Aorta (tissue), 5 donors: ENCODE measurements at places on chromosomes 1 and 21. TPM values are rescaled to one million over a fixed set of nuclear protein-coding genes. Genes with fewer than 3 reads are reported as not detected.
A peak's percentile ranks its signal among the peaks of the same experiment; 100 is the strongest.

Gene FMOD
- total RNA-seq, result 204 TPM

Gene CENPF
- total RNA-seq, result 4.3 TPM

Gene AGO1
- 33.9 TPM for total RNA-seq

Gene STYXL2
- 7.1 TPM for total RNA-seq

Gene PLA2G2F
- not detected for total RNA-seq

Gene PRR9
- not detected for total RNA-seq

Gene CELA2B
- 0.57 TPM for total RNA-seq

Gene LINGO4
- not detected for total RNA-seq

Gene WDR64
- total RNA-seq, result not detected

Gene ATP1B1
- total RNA-seq, result 8.4 TPM

Gene CORT
- total RNA-seq, result 0.33 TPM

DNA sequence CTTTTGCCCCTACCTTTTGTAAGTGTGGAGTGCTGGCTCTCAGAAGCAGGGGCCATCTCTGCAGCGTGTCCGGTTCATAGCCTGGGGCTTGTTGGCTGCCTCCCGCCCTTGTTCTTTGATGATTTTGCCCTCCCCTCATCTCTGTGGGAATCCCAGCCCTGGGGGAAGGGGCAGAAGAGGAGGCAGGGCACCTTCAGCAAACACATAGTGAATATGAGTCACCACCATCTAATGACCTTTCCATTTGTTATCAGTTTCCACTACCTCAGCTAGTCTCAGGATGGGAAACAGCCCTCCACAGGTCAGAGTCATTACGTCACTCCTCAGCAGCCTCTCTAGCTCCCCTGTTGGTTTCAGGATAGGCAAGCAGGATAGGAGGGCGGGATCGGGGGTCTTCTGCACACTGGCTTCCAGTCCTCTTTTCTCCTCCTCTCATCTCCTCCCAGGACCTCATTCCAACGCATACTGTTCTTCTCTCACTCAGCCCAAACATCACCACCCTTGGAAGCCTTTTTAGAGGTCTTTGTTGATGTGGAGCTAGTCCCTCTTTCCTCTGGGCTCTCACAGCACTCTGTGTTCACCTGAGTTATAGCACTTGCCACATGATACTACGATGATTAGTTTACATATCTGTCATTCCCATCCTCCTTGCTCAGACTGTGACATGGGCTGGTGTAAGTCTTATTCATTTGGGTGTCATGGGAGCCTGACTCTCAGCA lies 15.8 kb downstream of the GADD45A start:
- DNase-seq, result no peak

GRCh38 chr1:171911506-171911905 lies 70.2 kb downstream of the DNM3 start:
- no peak for DNase-seq

DNA sequence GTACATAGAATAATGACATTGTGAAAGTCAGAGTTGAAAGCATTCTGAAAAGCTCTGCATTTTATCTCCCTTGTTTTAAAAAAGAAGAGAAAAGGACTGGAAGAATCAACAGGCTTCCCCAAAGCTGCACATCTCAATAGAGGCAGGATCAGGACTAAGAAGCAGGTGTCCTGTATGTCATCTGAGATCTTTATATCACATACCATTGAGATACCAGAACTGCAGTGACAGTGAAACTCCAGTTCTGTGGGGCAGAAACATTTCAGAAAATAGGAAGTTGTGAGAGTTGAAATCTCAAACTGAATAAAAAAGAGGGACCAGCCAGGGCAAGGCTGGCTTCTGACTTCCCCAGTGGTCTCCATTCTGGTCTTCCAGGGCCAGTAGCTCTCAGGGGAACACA lies 33.0 kb upstream of the SH2D1B start:
- no peak for DNase-seq

DNA sequence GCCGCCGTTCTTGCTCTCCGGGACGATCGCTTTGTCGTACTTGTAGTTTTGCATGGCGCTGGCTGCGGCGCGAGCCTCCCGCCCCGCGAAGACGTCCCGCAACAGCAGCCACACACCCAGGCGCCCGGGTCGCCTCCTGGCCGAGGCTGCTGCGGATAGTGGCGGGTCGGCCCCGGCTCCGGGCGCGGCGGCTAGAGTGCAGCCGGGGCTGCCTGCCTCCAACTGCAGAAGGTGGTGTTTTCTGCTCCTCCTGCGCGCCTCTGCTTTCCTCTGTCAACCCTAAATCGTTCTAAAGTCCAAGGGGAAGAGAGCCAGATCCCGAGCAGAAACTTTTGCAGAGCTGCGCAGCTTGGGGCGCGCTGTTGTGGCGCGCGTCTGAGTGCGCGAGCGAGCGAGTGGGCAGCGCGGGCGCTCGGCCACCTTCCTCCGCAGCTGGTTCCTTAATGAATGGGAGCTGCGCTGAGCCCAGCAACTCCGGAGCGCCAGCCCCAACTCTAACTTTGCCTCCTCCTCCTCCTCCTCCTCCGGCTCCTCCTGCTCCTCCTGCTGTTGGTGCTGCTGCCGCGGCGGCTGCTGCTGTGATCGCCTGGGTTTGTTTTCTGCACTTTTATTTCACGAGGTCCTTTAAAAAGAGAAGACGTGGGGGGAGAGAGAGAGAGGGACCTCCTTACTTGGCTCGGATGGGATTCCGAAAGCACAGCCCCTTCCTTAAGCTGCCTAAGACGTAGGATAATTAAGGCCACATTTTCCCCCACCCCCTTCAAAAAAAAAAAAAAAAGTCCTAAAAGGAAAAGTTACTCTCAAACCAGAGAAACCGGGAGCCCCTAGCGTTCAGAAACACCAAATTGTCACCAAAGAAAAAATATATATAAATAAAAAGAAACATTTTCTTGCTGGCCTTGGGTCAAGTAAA lies at the start of gene PLPP3:
TSS of gene PLPP3 (minus strand) at position 601 of the 913 bp plus-strand sequence. CDS start at position 54, 547 bp downstream.
- DNase-seq, result peak; percentile 93

DNA sequence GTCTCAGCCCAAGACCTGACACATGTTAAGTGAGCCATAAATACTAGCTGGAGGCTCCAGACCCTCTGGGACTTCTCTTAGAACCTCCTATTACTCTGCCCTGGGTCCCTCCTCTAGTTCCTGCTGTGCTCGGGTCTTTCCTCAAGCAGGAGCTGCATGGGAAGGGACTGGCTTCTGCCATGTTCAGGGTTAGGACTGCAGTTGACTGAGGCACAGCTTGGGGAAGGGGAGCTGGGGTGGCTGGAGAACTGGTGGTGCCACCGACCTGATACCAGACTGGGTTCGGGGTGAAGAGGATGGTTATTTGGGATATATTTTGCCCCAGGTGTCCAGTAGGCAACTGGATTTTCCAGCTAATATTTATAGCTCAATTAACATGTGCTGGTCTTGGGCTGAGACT lies 15.7 kb downstream of the HYI start:
- DNase-seq, result no peak

DNA sequence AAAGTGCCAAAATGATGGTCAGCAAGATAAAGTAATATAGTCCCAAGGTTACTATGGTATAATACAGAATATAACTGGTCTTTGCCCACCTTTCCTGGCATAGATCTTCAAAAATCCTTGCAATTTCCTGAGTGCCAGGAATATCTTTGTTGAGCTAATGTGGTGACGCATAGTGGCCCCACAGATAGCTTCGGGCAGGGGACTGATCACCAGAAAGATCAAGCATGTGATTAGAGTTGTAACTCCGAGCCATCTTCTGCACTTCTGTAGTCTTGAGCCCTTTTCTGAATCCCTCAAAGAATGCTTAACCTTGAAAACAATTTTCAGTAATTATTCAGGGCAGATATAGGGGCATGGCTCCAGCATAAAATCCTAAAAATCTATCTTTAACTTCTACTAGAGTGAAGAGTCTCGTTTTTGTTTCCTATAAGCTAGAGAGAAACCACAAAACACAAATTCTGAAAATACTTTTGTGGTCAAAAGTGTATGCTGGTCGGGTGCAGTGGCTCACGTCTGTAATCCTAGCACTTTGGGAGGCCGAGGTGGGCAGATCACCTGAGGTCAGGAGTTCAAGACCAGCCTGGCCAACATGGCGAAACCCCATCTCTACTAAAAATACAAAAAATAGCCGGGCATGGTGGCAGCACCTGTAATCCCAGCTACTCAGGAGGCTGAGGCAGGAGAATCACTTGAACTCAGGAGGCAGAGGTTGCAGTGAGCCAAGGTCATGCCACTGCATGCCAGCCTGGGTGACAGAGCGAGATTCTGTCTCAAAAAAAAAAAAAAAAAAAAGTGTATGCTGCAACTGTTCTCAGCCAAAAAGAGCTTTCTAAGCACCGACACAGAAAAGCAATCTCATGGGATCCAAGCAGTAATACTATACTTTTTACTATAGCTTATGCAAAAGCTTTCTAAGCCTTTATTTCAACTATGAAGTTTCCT lies 62.8 kb downstream of the NVL start:
- DNase-seq, result no peak

- DNase-seq, result no peak
Observed at GRCh38 chr21:46054451-46054881, 43.4 kb upstream of the COL6A2 start.

- DNase-seq, result no peak
Observed at GRCh38 chr21:15098908-15099307, 34.1 kb upstream of the NRIP1 start.

DNA sequence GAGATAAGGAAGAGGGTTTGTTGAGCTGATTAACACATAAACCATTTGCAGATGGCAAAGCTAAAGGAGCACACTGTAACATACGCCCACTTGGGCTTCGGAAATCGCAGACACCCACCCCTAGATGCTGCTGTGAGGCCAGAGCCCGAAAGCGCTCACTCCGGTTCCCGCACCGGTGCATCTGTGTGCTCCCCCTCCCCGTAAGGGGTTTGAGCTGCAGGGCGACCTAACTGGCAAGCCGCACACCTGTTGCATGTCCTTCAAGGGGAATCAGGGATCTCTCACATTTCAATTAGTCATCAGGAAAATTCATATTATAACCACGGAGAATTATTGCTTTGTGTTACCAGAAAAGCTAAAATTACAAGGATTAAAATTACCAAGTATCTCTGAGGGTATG lies 1.4 kb upstream of the CFH start:
- DNase-seq, result no peak

DNA sequence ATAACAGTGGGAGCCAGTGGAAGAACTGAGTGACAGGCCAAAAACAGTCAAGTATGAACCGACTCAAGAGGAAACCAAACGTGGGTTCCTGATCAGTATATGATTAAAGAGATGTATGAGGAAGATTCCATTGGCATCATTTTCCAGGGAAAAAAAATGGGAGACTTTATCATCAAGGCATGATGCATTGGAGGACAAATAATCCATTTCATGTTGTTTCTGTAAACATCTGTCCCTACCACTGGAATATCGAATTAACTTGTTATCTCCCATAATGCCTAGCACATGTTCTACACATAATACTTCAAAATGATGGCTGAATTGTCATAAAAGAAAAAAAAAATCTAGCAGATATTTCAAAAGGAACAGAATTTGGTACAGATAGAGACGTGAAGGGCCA lies 13.3 kb downstream of the FOXJ3 start:
- no peak for DNase-seq

- DNase-seq, result no peak
Observed at GRCh38 chr1:182337736-182338571, 53.6 kb downstream of the GLUL start.

- DNase-seq, result no peak
Observed at GRCh38 chr1:49333906-49334305, 557.2 kb upstream of the BEND5 start.

GRCh38 chr1:72280711-72281110 lies 1.6 kb downstream of the NEGR1 start:
- DNase-seq, result no peak

DNA sequence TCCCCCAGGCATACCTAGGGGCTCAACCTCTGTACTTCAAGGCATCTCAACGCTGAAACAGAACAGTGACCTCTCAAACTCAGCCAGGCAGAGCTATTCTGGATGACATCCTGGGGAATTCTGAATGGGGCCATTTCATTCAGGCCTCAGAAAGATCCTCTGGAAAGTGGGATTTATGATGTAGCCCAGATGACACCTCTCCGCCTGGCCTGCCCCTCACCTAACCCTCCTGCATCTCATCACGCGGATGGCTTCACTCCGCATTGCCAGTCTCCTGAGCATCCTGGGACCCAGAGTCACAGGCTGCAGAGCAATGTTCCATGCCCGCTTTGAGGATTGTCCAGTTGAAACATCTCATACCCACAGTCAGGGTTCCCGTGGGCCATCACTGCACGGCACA lies 1.2 kb downstream of the SPATA46 start:
- DNase-seq, result no peak

DNA sequence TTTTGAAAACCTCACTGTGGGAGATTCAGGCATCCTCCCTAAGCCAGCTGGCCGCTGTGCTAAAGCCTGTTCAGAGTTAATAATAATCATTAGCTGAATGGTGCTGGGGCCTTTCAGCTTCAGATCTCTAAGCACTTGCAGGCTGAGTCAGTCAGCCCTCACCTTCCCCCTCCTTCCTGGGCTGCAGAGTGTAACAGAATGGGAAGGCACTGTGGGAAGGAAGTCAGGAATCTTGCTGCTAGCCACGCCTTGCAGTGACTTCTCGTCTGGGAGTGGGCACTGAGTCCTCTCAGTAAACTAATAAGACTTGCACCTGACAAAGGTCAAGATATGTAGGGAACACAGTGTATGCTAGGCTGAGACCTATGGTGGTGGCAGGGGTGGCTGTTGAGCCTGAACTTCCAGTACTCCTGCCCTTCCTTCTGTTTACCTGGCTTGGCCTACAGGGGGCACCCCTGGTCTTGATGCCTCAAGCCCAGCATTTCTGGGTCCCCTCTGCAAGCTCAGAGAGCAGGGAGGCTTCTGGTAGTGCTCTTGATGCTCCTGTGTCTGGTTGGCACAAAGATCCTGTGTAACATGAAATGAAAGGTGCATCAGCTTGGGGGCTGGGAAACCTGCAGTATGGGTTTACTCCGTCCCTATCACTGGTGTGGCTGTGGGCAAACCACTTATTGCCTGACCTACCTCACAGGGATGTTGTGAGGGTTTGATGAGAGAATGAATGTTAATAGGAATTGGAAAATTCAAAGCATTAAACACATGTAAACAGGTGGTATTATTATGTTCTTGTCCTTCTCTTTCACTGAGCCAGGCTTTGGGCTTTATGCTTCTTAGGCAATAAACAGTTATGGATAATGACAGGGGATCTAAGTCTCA lies 6.0 kb downstream of the CYB561D1 start:
- no peak for DNase-seq
